Stimulated activated CD4-positive, alpha-beta T cell treated with anti-CD3 and anti-CD28 coated beads, Interleukin-15, amount 100 ng/mL, for 1 hour (primary cell): ENCODE measurements at places on chromosomes 5 and 9.
A peak's percentile ranks its signal among the peaks of the same experiment; 100 is the strongest.

DNA sequence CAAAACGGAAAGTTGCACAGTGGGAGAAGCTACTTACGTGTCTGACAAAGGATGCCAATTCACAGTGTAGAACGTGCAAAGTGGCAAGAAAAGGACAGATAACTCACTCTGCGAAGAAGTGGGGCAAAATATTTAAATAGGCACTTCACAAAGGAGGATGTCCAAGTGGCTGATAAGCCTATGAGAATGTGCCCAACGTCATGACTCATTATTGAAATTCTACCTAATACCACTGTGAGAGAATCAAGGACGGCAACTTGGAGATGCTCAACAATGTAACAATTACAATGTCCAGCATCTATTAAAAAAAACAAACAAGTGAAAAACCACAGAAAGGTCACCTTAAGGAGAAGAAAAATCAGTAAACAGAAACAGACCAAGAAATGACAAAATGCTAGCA, 59.0 kb downstream of the NACC2 start:
- no peak for DNase-seq

DNA sequence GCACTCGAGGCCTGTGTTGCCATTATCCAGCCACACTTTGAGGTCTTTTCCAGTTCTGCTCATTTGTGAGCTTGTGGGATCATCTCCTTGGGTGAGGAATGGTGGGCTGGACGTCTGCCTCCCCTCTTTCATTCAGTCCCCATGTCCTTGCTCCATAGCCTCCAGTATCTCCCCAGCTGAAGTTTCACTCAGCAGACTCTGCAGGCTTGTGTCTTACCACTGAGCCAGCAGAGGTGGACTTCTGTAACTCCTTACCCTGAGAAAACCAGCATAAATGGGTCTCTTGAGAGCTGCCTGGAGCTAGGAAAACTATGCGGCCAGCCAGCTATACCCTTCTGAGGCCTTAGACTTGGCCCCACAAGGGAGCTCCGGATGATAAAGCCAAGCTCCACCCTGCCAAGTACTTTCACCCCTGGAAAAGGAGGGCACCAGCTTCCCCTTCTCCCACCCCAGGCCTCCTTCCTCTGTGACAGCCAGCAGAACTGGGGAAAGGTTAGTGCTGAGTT, 12.2 kb downstream of the IRF1 start:
- no peak for DNase-seq

- DNase-seq: no peak
Measured at GRCh38 chr5:5648694-5649093, 226.2 kb downstream of the ICE1 start.

GRCh38 chr5:4977416-4978110, 162.6 kb upstream of the ADAMTS16 start:
- DNase-seq: no peak

DNA sequence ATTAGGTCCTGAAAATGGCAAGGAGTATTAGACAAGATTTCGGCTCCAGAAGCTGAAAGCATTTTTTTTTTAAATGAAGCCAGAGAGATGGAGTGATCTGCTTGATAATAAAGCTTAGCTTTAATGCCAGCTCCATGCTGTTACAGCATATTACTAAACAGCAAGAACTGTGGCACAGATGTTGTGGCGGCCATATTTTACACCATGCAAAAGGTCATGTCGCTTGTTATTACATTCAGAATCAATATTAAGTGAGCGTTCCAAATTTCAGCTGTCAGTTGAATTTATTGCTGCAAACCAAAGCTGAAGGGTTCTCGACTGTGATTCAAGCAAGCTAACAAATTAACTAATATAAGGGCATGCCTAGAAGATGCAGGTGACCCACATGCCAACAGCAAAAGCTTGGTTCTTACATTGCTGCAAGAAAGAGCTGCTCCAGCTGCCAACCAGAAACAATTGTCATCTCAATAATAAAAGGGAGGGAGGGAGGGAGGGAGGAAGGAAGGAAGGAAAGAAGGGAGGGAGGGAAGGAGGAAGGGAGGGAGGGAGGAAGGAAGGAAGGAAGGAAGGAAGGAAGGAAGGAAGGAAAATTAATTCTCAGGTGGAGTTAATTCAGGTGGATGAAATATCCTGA, 517.7 kb upstream of the WWC1 start:
- no peak for DNase-seq

DNA sequence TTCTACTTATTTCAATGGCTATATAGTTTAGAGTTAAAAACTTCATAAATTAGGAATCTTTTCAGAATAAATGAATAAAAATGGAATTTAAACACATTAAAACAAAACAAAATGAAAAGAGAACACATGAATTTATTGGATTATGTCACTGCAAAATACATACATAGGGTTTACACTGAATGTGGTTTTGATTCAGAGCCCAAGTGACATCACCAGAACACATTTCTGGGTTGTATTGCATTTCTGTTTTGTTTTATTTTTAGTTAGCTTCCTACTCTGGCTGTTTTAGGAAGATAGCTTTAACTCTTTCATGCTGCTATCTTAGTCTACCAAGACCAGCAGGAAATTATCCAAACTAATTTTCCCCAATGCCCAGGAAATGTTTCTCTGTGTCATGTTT, 1935.0 kb downstream of the EFNA5 start:
- DNase-seq: no peak

DNA sequence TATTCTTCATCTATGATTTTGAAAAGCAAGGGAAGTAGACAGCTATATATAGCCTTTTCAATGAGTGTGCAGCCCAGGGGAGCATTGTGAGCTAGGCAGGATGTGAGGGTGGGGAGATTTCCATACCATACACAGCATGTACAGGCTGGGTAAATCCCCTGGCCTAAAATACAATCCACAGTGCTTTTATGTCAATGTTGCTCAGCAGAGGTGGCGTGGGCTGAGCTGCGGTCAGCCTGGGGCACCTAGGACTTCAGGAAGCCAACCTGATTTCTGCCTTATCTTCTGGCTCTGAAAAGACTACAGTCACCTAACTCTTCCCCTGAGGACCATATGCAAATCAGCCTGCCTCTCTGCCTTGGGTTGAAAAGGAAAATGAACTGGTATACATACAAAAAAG, 6.3 kb upstream of the GARIN3 start:
- peak; percentile 72 for DNase-seq

GRCh38 chr5:17720071-17720470, 85.8 kb downstream of the TAF11L14 start:
- DNase-seq: no peak

- DNase-seq: no peak
Measured at GRCh38 chr9:83617299-83617698, 5.6 kb upstream of the IDNK start.

DNA sequence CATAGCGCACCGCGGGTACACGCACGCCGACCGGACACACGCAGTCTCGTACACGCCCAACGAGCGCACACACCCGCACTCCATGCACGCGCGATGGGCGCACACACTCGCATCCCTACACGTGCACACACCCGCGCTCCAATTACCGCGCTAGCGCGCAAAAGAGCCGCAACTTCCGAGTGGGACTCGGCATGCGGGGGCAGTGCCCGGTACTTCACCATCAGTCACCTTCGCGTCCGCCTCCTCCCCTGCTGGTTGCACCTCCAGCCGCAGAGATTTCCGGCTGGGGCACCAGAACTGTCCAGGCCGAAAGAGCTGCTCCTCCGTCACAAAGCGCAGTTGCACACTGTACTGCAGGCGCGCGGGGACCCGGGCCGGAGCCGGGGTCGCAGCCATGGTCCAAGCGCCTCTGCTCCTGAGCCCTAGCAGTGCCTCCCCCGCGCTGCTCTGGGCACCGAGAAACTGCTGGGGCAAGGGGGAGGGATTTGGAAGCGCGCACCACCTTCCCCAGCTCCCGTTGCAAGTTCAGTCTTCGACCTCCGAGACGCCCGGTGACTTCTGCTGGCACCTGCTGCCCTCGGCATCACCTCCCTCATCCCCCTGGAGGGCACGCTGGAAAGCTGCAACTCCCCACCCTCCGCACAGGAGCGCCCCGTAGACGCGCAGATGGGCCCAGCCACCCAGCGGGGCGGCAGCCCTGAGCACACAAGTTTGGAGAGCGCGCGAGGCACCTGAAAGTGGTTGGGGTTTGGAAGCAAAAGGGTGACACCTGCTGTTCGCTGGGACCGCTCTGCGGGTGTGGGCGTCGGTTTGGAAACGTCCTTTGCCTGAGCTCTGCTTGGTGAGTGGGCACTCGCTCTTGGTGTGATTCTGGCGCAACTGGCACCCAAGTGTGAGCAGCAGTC, 337.4 kb upstream of the PUM3 start:
- no peak for DNase-seq

DNA sequence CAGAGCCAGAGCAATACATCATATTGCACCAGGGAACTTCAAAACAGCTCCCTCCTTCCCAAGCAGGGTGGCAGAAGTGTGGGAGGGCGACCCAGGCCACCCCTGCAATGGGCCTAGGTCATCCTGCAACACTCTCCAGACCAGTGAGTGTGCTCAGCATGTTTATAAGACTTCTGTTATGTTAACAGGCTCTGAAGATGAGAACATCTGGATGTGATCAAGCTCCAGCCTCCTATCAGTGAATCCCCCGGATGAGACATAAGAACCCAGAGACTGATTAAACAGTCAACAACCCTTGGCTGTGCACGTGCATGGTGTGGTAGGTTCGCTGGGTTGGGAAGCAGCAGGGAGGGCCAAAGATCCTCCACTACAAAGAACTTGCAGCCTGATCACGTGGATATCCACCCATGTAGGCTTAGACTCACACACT, 63.3 kb downstream of the ABCA1 start:
- no peak for DNase-seq

DNA sequence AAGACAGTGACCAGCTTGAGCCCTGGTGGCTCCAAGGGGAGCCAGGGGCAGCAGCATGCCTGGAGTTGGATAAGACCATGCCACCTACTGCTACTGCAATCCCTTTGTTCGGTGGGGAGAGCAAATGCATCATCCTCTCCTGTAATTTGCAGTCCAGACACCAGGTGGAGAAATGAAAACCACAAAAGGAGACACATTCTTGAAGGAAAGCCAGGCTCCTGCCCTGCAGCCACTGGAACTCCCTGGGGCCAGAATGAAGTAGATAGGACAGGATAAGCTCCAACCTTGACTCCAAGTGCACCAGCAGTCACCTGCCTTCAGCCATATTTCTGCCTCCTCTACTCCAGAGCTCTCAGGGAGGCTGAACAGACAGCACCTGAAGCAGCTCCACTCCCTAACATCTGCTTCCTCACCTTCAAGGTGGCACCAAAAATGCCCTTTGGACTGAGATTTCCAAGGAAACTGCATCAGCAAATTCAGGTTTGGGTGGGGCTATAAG, 65.1 kb upstream of the IQGAP2 start:
- DNase-seq: no peak

GRCh38 chr9:103649086-103649485, 445.0 kb upstream of the SMC2 start:
- no peak for DNase-seq

DNA sequence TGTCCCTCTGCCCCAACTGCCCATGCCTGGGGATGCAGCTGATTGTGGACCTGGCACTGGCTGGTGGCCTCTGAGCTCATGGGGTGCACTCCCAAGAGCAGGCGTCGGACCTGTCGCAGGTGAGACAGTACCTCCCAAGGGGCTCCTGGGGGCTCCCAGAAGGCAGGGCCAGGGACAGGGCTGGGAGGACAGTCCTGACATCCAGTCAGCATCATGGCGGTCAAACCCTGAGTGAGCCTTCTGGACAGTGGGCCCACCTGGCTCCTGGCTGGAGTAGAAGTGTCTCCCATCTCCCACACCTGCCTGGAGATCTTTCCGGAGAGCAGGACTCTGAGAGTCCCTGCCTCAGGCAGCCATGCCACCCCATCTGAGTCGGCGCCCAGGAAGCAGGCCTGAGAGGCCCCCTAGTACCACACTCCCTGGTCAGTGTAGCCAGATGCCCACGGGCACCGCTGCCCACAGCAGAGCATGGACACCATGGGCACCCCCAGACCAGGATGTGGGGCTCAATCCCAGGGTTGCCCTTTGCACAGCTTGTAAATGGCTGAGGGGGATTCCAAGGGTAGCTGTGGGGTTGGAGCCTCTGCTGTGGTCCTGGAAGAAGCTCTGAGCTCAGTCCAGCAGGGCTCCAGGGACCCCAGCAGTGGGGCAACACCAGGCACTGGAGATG, 6.6 kb downstream of the LCN9 start:
- DNase-seq: no peak

GRCh38 chr5:173196133-173196952, 38.7 kb downstream of the NKX2-5 start:
- DNase-seq: no peak

DNA sequence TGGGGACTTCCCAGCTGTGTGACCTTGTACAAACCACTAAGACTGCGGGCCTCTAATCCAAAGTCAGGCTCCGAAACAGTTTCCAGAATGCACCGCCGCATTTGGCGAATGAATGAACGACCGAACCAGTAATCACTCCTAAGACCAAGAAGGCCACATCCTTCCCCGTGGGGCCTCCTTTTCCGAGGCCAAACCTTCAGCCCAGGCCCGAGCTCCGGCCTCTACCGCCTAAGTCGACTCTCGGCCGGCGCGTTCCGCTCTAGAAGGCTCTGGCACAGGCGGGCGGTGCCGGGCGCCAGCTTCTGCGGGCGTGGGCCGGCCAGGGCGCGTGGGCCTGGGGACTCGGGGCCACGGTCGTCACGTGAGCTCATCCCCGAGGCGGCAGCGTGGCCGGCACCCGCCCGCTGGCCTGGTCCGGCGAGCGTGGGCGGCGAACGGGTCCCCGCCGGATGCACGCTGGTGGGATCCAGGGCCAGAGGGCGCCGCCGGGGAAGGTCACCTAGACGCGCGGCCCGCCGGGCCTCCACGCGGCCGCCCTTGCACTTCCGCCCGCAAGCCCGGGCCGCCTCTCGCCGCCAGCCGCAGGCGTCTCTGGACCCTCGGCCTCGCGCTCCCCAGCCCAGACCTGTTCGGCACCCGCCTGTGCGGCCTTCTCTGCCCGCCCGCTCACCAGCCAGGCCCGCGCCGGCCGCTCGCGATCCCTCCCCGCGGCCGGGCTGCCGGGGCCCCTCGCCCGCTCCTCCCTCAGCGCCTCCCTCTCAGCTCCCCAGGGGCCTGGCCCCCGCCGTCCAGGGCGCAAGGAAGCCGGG, 754 bp downstream of the VDAC1 start:
- DNase-seq: peak; percentile 31

- DNase-seq: no peak
Measured at GRCh38 chr9:78035383-78035993, 3.9 kb upstream of the GNAQ start.

DNA sequence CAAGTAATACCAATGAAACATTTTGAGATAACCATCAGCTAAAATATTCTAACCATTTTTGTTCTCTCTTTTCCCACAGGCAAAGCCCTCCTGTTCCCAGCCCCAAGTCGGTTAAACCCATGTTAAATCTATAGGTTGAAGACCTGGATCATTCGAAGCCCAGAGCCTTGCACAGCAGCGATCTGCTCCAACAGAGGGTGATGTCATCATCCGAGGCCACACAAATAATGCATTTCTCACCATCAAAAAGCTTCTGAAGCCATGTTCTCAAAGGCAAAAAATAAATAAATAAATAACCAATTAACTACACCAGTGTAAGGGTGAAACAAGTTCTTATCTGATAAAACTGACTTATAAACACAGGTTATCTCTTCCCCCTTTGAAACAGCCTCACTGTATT, 169.2 kb downstream of the ENTREP1 start:
- DNase-seq: no peak
